Cortex of kidney (tissue), 1 donor: ENCODE measurements at places on chromosomes 1 and 21.

- DNase-seq = no peak
Observed at GRCh38 chr1:100290291-100290690, 24.3 kb downstream of the RTCA start.

GRCh38 chr1:205259324-205259832 is 31.6 kb downstream of the TMCC2 start:
- DNase-seq = no peak

- no peak for DNase-seq
Observed at GRCh38 chr1:182080040-182080439, 18.5 kb upstream of the ZNF648 start.

GRCh38 chr1:95168761-95169351 is 51.7 kb downstream of the TLCD4 start:
- DNase-seq = no peak
